Astrocyte of the spinal cord (primary cell): ENCODE measurements at places on chromosomes 13 and 19.

DNA sequence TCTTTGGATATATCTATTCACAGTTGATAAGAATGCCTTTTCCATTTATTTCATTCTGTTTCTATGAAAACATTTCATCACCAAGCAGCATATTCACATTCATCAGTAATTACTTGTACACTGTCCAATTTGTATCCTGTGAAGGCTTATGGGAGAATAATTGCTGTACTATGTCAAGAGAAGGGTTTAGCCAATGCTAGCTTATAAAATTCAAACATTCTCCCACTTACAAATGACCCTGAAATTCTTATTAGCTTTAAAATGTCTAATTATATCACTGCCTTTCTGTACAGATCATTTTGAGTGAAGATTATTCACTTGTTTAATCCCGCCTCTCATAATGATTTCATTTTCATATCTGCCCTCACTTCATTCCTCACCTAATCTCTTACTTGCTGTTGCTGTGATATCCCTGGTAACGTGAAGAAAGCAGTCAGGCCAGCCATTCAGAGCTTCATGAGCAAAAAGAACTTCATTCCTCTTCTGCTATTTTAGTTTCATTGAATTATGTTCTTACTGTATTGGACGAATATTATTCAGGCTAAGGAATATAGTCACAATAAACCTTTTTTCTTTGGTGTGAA lies 778.7 kb downstream of the OLFM4 start:
- DNase-seq = no peak

DNA sequence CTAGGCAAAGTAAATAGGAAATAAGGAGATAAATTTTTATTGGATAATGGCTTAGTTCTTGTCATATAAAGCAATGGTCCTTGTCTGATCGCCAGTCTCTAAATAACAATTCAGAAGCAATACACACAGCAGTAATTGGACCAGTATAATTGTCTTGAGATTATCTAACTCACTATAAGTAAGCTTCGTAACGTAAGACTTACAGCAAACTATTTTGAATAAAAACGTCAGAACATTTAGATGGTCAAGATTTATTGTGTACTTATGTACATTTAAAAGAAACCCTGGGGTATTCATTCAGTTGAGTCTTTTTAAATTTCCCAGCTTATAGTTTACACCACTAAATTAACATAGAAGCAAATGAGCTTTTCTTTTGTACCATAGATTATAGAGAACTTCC lies 20.2 kb upstream of the TRPC4 start:
- no peak for DNase-seq

DNA sequence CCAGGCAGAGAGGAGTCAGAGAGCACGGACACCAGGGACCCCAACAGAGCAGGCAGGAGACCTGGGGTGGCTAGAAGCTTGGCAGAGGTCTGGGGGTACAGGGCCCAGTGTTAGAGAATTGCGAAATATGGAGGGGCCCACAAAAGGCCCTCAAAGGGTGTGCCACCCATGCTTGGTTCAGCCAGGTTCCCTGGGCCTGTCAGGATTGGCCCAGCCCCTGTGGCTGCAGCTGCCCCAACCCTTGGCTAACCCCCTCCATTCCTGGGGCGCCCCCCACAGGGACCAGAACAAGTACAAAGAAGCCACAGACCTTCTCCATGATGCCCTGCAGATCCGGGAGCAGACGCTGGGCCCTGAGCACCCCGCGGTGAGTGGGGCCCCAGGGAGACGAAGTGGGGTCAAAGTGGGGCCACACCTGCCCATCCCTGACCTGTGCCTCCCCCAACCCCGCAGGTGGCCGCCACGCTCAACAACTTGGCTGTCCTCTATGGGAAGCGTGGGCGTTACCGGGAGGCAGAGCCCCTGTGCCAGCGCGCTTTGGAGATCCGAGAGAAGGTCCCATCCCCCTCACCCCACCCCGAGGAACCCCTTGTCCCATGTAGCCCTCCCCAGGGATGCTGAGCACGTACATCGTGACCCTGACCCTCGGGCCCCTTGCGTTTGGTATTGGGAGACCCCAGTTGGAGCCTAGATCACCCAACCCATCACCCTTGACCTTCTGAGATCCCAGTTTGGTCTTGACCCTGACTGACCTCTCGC lies 8.0 kb downstream of the KLC3 start:
- no peak for DNase-seq

GRCh38 chr13:110103534-110103933 lies 203.4 kb downstream of the COL4A1 start:
- no peak for DNase-seq

- no peak for DNase-seq
These were observed 69.1 kb downstream of the SOX1 start for GRCh38 chr13:112136095-112136494.

DNA sequence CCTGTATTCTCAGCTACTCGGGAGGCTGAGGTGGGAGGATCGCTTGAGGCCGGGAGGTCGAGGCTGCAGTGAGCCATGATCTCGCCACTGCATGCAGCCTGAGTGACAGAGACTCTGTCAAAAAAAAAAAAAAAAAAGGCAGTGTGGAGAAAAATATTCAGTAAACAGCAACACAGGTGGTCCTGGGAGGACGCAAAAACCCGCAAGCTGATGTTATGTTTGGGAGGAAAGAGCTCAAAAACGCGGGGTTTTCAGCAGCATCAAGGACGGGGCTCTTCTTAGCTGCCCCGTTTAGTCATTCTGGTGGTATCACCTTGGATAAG lies 599 bp upstream of the ZNF784 start:
- no peak for DNase-seq

DNA sequence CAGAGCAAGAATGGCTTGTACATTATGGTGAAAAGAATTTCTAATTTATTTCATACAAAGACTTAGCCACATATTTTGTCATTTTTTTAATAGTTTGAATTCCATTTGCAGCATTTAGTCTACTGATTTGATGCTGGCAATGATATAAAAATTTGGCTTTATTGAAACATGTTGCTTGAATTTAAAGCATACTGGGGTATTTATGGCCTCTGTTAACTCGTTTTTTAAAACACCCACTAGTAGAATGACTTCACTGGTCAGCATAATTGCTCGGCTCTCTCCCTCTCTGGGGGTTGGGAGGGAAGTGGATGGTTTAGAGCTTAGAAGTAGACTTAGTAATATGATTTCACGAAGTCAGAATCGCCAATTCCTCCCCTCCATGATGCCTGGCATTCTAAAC lies 354.9 kb upstream of the HTR2A start:
- DNase-seq = no peak
